Fibroblast of lung (primary cell): ENCODE measurements at places on chromosomes 2 and 18. TPM values are rescaled to one million over a fixed set of nuclear protein-coding genes. Genes with fewer than 3 reads are reported as not detected.

- peaks cover 20% of the 10 kb centered on the region for H3K36me3 ChIP-seq
- H3K4me3 ChIP-seq: no peak overlapping the region
- DNase-seq: no peak
- no peaks in the 10 kb centered on the region for H3K27me3 ChIP-seq
- no peaks in the 10 kb centered on the region for H3K4me1 ChIP-seq
These were observed 72.1 kb downstream of the COL3A1 start for GRCh38 chr2:189046320-189046719.

- no peak for DNase-seq
- H3K27ac ChIP-seq: no peak overlapping the region
- no peaks in the 10 kb centered on the region for H3K36me3 ChIP-seq
- no peaks in the 10 kb centered on the region for H3K27me3 ChIP-seq
- H3K4me3 ChIP-seq: no peak overlapping the region
These were observed 58.4 kb upstream of the NT5C1B start for GRCh38 chr2:18647731-18648130.

- peaks cover 3% of the 10 kb centered on the region for H3K27me3 ChIP-seq
- no peaks in the 10 kb centered on the region for H3K36me3 ChIP-seq
- no peaks in the 10 kb centered on the region for H3K4me1 ChIP-seq
- H3K27ac ChIP-seq: no peak overlapping the region
- H3K4me3 ChIP-seq: no peak overlapping the region
- no peak for DNase-seq
These were observed 69.5 kb downstream of the MYO5B start for GRCh38 chr18:50125456-50125855.

- peaks cover 20% of the 10 kb centered on the region for H3K4me1 ChIP-seq
- no peaks in the 10 kb centered on the region for H3K36me3 ChIP-seq
- H3K27me3 ChIP-seq: no peaks in the 10 kb centered on the region
- H3K27ac ChIP-seq: no peak overlapping the region
- peak; percentile 61 for DNase-seq
These were observed 122.6 kb downstream of the CABLES1 start for GRCh38 chr18:23257686-23258565.

DNA sequence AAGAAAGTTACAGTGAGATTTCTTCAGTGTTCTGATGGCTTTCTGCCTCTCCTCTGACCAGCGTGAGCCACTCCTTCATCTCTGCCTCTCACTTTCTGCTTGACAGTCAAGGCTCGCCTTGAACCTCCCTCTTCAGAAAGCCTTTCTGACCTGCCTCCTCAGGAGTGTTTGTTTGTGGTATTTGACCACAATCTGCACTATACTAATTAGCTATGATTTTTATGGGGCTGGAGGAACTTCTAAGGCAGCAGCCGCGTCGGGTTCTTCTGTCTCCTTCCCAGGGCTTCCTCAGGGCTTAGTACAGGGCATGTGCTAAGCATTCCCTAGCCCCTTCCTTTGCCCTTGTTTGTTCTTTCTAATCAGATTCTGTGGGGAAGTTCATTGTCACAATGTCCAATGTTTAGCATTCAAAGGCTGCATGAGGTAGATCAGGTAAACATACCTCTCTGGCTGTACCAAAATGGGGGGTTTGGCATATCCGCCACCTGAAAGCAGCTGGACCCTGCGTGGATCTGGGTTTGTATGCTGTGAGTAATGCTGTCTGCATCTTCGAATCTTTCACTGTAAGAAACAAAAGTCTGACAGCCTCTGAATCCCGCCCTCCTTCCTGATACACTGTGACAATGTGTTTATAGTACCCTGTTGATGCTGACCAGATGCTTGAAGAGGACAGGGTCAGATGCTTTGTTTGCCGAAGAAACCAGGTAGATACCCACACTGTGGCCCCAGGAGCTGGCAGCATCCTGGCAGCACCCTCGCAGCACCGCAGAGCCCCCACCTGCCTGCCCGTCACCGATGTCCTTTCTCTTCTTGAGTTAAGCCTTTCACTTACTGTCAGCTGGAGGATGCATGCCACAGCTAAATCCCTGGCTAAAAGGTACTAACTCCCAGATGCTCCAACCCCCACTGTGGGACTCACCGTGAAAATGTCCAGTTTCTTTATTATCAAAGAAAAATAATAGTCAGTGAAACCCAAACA lies 260.8 kb upstream of the HDAC4 start:
- no peak overlapping the region for H3K27ac ChIP-seq
- no peak for DNase-seq
- no peaks in the 10 kb centered on the region for H3K27me3 ChIP-seq
- no peaks in the 10 kb centered on the region for H3K36me3 ChIP-seq
- H3K4me3 ChIP-seq: no peak overlapping the region
- no peaks in the 10 kb centered on the region for H3K4me1 ChIP-seq

GRCh38 chr2:26740890-26741302 lies 23.2 kb upstream of the SLC35F6 start:
- peaks cover 2% of the 10 kb centered on the region for H3K4me1 ChIP-seq
- peaks cover 3% of the 10 kb centered on the region for H3K27me3 ChIP-seq
- DNase-seq: no peak
- no peaks in the 10 kb centered on the region for H3K36me3 ChIP-seq
- no peak overlapping the region for H3K4me3 ChIP-seq
- H3K27ac ChIP-seq: no peak overlapping the region

GRCh38 chr2:58914733-58915505 lies 673.8 kb upstream of the FANCL start:
- H3K27ac ChIP-seq: no peak overlapping the region
- no peaks in the 10 kb centered on the region for H3K27me3 ChIP-seq
- H3K4me1 ChIP-seq: no peaks in the 10 kb centered on the region
- H3K36me3 ChIP-seq: no peaks in the 10 kb centered on the region
- H3K4me3 ChIP-seq: no peak overlapping the region

DNA sequence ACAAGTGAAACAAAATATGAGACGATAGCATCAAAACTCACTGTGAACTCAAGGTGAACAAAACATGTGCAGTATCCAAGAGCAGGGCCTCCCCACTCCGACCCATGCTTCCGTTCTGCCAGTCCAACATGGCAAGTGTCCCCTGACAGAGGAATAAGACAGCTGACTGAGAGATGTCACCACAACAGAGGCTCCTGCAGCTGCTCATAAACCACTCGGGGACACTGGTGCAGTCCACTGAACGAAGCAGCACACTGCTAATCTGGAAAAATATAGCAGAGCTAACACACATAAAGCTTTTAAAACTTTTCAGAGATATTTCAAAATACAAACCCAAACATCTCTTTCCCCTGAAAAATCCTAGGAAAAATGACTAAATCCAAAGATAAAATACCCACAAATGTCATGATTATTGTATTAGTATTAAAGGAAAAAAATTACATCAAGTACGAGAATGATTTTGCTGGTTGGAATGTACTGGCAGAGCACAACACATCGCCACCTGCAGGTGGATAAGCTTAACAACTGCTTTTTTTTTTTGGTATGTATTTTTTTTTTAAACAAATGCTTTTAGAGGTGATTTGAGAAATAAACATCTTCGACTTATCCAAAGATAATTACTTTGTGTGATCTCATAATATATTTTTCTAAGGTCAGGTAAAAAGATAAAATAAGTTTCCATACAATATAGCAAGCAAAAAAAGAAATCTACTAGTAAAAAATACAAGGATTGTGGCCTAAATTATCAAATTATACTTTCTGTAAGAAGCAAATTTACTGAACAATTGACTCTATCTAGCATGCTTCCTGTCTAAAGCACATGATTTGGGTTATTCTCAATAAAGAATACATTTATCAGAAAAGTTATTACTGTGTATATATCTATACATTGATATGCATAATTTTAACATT lies 18.6 kb downstream of the THADA start:
- H3K4me3 ChIP-seq: no peak overlapping the region
- no peaks in the 10 kb centered on the region for H3K4me1 ChIP-seq
- DNase-seq: peak; percentile 82

DNA sequence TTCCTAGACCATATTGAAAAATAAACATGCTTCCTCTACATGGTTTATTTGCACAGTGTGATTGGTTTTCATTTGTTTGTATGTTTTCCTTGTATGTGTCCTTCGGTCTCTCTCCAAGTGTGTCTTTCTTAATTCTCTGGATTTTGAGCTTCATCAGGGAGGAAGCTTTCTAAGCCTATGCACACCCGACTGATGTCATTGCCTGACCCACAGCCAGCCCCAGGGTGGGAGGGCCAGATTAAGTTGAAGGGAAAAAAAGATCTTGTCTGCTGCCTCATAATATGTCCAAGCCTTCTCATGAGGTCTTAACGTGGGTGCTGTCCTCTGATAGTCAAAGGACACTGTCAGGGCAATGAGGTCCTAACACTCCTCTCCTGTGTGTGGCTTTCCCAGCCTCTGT lies 115.2 kb downstream of the MARCHF4 start:
- H3K4me3 ChIP-seq: no peak overlapping the region
- no peaks in the 10 kb centered on the region for H3K4me1 ChIP-seq
- H3K36me3 ChIP-seq: peaks cover 2% of the 10 kb centered on the region
- H3K27me3 ChIP-seq: no peaks in the 10 kb centered on the region
- DNase-seq: no peak
- no peak overlapping the region for H3K27ac ChIP-seq

DNA sequence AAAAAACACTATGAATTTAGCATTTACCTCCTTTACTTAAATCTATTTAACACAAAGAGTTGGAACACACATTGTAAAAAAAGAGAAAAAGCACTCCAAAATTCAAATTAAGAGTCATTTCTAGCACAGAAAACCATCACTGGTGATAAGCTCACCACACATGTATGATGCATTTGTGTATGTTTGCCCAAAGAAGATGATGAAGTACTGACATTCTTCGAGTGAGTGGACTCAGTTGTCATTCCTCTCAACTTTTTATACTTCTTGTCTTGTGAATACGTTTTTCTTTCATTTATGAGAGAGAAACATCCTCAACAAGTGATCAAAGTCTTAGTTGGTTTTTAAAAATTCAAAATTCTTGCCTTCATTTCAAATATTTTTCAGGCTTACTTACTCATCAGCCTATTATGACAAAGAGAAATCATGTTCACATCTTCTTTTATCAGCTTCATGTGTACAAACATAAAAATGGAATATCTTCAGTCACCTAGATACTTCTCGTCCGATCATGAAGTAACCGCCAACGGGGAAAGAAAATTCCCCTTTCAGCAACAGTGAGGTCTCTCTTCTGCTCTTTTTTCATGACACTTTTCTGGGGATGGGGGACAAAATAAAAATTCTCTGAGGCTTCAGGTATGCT lies 1.5 kb downstream of the DSEL start:
- peaks cover 3% of the 10 kb centered on the region for H3K36me3 ChIP-seq
- H3K27me3 ChIP-seq: no peaks in the 10 kb centered on the region
- H3K4me3 ChIP-seq: peak overlapping the region; percentile 94

DNA sequence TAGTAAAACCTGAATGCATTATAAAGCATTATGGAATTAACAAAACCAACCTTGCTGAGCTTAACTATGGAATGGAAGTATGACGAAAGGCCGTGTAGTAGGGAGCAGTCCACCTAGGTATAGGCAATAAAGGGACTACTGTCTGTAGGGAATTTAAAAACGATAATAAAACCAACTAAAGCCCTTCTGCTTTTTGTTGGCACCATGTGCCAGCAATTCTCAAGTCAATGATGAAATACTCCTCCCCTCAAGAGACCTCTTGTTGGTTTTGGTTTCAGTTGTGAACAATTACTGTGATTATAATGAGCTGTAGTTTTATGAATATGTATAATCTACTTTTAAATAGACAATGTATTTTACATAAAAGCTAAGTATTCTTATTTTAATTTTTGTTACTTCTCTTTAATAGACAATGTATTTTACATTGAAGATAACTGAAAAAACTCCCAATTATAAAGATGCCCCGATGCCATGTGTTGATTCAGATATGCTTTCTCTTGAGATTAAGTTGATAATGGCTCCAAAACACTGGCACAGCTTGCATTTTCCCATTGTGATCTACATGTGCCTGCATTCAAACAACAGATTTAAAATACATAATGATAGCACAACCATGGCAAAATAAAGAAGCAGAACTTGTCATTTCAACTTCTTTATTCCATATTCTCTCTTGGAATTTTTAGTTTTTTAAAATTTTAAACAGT lies 55.5 kb upstream of the ZDBF2 start:
- no peak for DNase-seq
- no peaks in the 10 kb centered on the region for H3K4me1 ChIP-seq
- no peak overlapping the region for H3K4me3 ChIP-seq

GRCh38 chr2:3377279-3377611 lies 373 bp downstream of the EIPR1 start:
- peaks cover 11% of the 10 kb centered on the region for H3K4me1 ChIP-seq
- H3K27me3 ChIP-seq: no peaks in the 10 kb centered on the region
- DNase-seq: peak; percentile 47
- peak overlapping the region; percentile 63 for H3K27ac ChIP-seq
- peak overlapping the region; percentile 72 for H3K4me3 ChIP-seq

GRCh38 chr2:67701011-67701410 lies 303.9 kb downstream of the ETAA1 start:
- H3K4me3 ChIP-seq: no peak overlapping the region
- no peaks in the 10 kb centered on the region for H3K27me3 ChIP-seq
- peak; percentile 61 for DNase-seq
- H3K4me1 ChIP-seq: no peaks in the 10 kb centered on the region

DNA sequence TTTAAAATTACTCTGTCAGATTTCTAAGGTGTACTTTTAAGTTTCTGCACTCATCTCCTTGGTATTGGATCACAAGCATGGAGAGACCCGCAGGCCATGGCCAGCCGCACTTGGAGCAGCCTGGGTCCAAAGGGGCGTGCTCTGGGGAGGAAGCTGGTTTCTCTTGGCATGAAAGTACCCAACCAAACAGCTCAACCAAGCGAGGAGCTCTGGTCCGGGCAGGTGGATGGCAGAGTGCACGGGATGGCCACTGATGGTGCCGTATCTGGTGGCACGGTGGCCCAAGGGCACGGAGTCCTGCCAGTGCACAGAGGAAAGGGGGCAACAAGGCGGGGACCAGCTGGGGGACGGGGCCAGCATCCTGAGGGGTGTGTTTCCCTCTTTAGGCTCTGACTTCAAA lies 32.2 kb upstream of the MCFD2 start:
- no peak overlapping the region for H3K4me3 ChIP-seq
- no peaks in the 10 kb centered on the region for H3K27me3 ChIP-seq
- no peak for DNase-seq
- H3K27ac ChIP-seq: no peak overlapping the region
- H3K4me1 ChIP-seq: peaks cover 4% of the 10 kb centered on the region

DNA sequence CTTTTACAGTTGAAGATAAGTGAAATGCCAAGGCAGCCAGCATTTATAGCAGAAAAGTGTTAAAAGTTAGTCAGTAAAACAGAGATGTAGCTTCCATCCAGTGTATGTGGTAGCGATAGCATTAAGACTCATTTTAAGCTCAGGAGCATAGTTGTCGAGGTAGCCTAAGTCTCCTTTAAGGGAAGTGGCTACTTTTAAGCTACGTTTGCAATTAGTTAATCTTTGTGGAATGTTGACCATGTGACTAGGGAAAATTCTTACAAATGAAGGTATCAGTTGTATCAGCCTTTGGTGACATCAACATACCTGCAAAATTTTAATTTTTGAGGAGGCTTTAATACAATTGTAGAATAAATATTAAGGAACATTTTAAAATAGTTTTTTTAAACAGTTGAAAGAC lies 61.9 kb downstream of the LHCGR start:
- peak; percentile 82 for DNase-seq
- H3K4me3 ChIP-seq: no peak overlapping the region
- peaks cover 7% of the 10 kb centered on the region for H3K4me1 ChIP-seq
- H3K27ac ChIP-seq: no peak overlapping the region
- no peaks in the 10 kb centered on the region for H3K27me3 ChIP-seq

IL36B gene
- not detected in 2 replicates for polyA plus RNA-seq

ZNF236 gene
- polyA plus RNA-seq: 2.8 and 2.9 TPM in 2 replicates

MTCL1 gene
- 31.0 and 35.0 TPM in 2 replicates for polyA plus RNA-seq

FOXD4L1 gene
- not detected in 2 replicates for polyA plus RNA-seq

RAPGEF4 gene
- 0.51 and 1.4 TPM in 2 replicates for polyA plus RNA-seq

DLGAP1 gene
- polyA plus RNA-seq: 0.16 and 0.61 TPM in 2 replicates

CROCC2 gene
- polyA plus RNA-seq: 0.02 and 0.12 TPM in 2 replicates

SERPINB3 gene
- polyA plus RNA-seq: not detected in 2 replicates

RMDN2 gene
- polyA plus RNA-seq: 4.9 and 9.2 TPM in 2 replicates

TXNL4A gene
- polyA plus RNA-seq: 101 and 117 TPM in 2 replicates

SLC9A4 gene
- not detected in 2 replicates for polyA plus RNA-seq

TLX2 gene
- not detected in 2 replicates for polyA plus RNA-seq

CMPK2 gene
- polyA plus RNA-seq: 0.20 and 0.52 TPM in 2 replicates
